Activated CD8-positive, alpha-beta memory T cell treated with anti-CD3 and anti-CD28 coated beads for 4 hours (primary cell): ENCODE measurements at places on chromosomes 3 and 15.

GRCh38 chr15:60762167-60762566, 283.2 kb upstream of the ICE2 start:
- DNase-seq: no peak

DNA sequence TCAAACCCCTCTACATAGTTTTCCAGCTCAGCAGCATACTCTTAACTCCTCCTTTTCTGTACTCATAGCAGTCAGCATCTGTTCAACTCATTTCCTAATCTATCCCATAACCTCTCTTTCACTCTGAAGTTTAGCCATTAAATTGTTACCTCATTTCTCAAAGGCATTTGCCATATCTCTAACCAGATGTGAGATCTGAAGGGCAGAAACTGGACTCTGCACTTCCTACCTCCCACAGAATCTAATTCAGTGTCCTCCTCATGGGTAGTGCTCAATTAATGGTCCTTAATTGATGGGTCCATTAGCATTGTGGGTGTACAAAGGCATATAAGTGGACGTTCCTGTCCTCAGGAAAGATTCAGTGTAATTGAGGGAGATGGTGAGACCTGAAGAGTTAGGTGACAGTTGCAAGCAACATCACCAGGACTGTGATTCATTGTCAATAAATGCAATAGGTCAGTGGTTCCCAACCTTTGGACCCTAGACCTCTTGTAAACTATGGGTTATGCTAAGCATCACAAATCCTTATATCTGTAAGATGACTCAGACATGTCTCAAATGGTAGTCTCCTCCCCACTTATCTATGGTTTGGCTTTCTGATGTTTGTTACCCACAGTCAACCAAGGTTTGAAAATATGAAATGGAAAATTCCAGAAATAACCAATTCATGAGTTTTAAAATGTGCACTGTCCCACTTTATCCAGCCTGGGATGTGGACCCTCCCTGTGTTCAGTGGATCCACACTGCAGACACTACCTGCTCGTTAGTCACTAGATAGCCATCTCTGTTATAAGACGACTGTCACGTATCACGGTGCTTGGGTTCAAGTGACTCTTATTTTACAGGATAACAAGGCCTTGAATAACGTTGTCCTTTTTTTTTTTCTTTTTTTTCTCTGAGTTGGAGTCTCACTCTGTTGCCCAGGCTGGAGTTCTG, 25.0 kb upstream of the UACA start:
- no peak for DNase-seq

DNA sequence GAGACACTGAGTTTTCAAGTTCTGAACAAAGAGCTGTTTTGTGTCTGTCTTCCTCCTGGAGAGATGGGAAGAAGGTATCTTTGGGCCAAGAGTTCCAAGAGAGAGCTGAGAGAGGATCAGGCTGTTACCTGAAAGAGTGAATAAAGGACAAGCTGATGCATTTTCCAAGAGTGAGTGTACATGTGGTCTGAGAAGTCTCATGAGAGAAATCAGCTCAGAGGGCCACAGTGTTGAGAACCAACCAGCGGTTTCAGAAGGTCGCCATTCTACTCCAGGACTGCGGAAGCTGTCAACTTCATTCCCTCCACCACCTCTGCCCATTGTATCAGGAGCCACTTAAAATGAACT, 42.7 kb upstream of the PPP2R3A start:
- no peak for DNase-seq

DNA sequence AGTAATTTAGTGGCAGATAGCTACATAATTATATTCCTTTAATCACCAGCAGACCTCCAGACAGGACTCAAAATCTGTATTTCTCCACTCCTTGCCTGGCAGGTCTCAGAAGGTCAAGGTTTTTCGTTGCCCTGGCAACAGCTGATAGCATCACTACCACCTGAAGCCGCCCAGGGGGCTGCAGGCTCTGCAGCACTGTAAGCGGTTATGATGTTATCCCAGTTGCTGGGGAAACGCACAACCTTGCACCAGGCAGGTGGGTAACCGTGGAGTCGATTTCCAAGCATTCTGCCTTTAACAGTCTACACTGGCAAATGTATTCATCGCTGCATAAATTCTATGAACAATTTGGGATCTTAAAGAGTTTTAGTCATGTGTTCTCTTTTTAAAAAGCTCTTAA, 756.3 kb downstream of the NTRK3 start:
- no peak for DNase-seq

DNA sequence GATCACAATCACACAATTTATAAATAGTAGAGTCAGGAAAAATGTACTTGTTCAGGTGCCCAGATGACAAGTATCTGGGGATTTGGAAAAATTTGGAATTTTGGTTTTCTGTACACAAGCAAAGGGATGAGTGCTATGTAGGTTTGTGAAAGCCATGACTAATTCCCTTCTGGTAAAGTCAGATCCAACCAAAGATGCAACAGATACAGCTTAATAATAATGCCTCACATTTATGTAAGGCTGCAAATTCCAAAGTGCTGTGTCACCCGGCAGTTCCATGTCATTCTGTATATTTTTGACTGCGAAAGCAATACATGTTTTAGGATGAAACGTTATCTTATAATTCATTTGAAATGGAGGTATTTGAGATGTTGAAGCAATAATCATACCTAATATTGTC, 102.7 kb upstream of the AGBL1 start:
- no peak for DNase-seq

DNA sequence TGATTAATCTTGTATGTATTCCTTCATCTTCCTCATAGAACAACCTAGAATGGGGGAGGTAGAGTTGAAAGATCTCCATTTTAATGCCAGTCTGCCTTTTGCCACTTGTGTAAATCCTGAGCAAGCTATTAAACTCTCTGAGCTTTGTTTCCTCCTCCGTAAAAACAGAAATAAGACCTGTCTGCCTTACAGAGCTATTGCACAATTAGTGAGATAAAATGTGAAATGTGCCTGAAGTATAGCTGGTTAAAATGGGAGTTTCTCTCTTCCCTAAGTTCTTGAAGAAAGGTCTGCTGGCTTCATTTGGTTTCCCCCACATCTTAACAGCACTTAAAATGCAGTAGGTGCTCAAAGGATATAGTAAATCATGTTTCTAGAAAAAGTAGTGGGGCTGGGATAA, 19.0 kb downstream of the ALDH1A2 start:
- DNase-seq: no peak

GRCh38 chr3:5078151-5078550, 43.9 kb upstream of the ARL8B start:
- DNase-seq: no peak

DNA sequence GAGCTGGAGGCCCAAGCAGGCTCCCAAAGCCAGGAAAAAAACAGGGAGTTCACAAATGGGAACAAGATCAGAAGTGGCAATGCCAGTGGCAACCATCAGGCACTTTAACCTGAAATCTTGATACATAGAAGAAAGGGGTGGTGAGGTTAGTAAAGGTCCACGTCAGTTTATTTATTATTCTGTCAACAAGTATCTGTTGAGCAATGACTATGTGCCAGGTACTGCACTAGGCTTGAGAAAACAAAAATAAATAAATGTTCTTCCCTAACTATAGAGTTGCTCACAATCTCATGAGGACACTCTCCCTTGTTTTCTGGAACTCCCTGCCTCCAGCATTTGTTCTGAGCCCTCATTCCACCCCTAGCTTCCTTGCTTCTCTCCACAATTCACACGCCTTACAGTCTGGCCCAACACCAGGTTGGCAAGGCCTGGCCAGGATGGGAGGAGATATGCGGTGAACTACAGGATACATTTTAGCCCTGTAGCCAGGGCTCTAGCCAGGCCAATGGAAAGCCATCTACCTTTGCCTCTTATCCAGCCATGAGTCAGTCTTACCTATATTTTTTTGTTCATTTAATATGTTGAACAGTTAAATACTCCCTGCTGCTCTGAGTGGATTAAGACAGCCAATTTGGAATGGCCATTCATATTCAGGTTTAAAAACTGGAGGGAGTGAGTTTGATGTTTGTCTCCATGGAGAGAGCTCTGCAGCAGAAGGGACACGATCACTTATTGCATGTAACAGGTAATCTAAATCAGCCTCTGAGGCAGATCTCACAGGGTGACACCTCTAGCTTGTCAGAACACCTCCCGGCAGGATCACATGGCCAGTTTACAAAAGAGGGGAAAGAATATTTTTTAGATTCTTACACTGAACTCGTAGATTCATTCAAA, 161.9 kb upstream of the ATP11B start:
- DNase-seq: no peak

- no peak for DNase-seq
Observed at GRCh38 chr3:156859578-156859977, 33.4 kb downstream of the LEKR1 start.

DNA sequence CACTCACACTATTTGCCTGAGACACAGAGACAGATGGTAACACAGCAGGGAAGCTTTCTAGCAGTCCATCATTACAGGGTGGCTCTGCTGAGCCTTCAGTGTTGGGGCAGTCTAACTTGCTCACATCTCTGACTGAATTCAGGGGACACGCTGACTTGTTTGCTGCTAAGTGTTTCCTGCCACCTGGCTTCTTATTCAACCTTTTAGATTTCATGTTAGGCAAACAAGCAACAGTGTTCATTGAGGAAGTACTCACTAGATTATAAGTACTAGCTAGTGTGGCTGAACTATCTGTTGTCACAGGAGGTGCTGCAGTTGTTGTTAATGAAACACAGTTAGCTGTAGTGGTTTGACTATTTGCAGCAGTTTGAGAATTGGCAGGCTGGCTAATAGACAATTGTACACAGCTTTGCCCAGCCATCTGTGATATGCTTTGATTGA, 37.3 kb downstream of the USF3 start:
- DNase-seq: no peak

DNA sequence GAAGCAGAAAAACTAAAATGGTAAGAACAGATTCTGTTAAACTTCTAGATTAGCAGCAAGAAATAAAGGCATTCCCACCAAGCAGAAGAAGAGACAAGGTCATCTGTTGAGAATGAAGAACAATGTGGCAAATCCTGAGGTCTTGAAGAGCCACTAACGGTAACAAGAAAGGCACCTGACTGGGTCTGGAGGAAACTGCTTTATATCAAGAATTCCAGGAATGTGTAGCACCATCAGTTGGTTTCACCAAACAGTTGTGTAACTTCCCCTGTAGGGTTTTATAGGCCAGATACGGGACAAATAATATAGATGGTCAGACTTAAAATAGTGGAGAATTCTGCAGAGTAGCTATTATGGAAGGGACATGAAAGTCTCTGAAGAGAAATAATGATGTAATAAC, 57.3 kb downstream of the ACAP2 start:
- no peak for DNase-seq

GRCh38 chr15:82986442-82986780, 401 bp downstream of the RAMAC start:
- DNase-seq: no peak
